ENCODE measurements at places on chromosomes 1 and 21.

- DNase-seq = no peak
Observed at GRCh38 chr1:22791831-22792347, 81.2 kb downstream of the EPHB2 start.

- no peak for DNase-seq
Observed at GRCh38 chr1:162373541-162374260, 3.0 kb downstream of the SPATA46 start.

GRCh38 chr1:1483714-1484113, 12.1 kb downstream of the ATAD3B start:
- no peak for DNase-seq

- no peak for DNase-seq
Observed at GRCh38 chr1:47834326-47834725, 162.9 kb downstream of the TRABD2B start.

- DNase-seq = no peak
Observed at GRCh38 chr1:187645651-187646050, 816.9 kb downstream of the PLA2G4A start.

DNA sequence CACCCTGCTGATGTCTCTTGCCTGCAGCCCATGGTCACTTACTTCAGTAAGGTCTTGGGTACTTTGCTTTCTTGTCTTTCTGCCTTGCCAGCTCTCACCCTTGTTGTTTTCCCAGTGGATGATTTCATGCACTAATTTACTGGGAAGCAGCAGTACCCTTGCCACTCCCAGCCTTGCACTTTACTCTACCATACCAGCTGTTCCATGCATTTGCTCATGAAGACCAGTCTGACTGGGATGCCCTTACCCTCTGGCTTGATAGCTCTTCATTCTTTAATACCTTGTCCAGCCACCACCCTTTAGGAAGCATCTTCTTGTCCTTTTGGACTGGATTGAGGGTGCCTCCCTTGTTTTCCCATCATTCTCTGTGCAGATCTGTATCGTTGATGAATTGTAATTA, 28.3 kb downstream of the CDC14A start:
- no peak for DNase-seq

GRCh38 chr1:90714521-90714951, 2.6 kb downstream of the BARHL2 start:
- no peak for DNase-seq

- no peak for DNase-seq
Observed at GRCh38 chr1:93720956-93721626, 39.5 kb upstream of the BCAR3 start.

GRCh38 chr1:17306407-17306806, 1.6 kb upstream of the PADI4 start:
- no peak for DNase-seq

DNA sequence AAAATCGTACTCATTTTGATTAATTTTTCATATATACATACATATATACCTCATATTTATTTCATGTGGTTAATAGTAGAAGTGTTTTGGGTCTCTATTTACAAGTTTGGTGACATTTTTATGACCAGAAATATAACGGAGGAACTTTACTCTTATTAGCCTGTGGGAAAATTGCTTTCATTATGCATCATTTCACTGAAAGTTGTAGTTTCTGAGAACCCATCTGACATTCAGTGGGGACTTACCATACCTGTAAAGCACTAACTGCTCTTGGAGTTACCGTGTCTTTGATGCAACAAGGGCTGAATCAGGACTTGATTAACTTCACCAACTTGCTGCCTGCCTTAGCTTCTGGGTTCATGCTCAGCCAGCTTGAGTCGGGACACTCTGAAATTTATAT, 49.9 kb upstream of the ITPKB start:
- no peak for DNase-seq

DNA sequence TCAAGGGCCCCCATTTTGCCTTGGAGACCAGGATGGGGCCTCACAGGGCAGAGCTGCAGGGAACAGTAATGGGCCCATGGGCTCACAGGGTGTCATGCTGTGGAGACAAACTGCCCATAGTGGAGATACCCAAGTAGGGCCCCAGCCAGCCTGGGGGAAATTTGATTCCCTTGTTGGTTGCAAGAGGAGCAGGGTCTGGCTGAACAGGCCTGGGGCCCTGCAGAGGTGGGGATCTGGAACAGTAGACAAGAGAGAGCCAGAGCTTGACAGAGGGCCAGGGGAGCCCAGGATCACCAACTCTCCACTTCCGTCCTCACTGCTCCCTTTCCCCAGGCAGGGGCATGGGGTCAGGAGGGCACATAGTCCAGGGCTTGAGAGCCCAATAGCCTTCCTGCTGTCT, 8.7 kb downstream of the S100B start:
- DNase-seq = no peak

GRCh38 chr21:38327984-38328383, 71.2 kb downstream of the KCNJ15 start:
- peak; percentile 15 for DNase-seq

- no peak for DNase-seq
Observed at GRCh38 chr1:110438893-110439292, 12.1 kb upstream of the PROK1 start.

DNA sequence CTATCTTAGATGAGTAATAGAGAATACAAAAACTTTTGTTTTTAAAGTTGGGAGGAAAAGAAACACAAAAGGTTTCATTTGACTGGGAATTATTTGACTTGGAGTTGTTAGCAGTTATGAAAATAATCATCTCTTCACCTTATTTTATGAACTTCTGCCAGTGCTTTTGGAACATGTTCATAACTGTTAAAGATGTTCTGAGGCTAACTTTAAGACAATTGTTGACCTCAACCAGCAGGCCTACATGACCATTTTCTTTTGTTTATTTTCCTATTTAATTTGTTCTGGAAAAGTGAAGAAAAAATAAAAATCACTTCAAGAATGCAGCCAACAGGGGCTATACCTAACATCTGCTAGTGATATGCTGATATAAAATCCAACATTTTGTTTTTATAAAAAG, 37.4 kb downstream of the JAM2 start:
- DNase-seq = no peak

DNA sequence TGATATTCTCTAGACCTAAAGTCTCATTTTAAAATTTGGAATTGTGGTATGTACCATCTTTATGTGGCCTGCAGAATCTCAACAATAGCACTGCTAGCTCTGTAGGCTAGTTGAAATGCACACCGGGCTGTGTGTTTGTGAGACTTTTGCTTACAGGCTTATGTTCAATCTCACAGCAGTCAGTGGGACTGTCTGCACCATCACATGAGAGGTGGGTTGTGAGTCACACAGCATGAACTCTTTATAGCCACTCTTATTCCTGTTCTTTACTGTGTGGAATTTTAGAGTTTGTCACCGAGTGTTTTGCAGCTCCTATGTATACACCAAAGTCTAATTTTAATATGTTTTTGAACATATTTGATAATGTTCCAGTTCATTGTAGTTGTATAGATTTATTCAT, 74.6 kb downstream of the RASAL2 start:
- DNase-seq = no peak

DNA sequence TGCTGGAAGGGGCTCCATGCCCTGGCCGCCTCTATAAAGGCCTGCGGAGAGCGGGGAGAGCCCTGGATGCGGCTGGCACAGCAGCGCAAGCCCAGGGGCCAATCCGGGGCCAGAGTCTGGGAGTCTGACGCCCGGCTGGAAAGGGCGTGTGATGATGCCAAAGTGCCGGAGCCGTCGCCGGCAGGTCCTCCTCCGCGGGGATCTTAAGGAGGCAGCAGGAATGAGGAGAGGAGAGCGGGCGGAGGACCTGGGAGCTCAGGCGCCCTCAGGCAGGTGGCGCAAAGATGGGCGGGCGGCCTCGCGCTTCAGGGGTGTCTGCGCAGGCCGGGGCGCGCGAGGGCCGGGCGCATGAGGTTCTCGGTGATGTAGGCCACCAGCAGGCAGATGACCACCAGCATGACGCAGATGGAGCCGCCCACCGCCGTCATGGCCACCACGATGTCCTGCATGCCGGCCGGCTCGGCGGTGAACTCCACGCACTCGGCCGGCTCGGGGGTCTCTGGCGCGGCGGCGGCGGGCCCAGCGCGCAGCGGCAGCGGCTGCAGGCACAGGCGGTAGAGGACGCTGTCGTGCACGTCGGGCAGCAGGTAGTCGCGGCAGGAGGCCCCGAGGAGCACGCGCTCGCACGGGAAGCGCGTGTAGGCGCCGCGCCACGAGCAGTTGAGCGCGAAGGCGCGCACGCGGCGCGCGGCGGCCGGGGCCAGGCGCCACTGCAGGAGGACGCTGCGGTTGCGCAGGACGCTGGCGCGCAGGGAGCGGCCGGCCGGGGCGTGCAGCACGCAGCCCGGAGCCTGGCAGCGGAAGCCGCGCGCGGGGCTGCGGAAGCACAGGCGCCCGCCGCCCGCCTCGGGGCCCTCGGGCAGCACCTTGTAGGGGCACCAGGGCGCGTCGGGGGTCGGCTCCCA, 653 bp downstream of the FNDC10 start:
- DNase-seq = peak; percentile 43

GRCh38 chr1:184407816-184408510, 21.1 kb downstream of the C1orf21 start:
- no peak for DNase-seq

DNA sequence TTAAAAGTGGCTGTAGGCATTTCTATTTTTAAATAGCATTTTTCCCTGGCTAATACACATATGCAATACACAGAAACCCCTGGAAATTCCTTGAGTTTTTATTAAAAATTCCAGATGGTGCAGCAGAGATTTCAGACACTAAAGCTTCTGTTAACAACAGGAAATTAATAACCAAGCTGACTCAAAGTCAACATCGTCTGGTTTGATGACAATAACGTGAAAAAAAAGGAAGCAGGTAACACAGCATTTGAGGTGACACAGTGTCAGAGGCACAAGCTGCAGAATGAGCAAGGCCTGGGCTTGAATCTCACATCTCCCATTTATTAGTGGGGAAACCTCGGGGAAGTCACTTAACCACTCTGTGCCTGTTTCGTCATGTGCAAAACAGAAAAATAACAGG, 64.6 kb upstream of the GJB5 start:
- no peak for DNase-seq

- DNase-seq = no peak
Observed at GRCh38 chr1:91507328-91507727, 6.7 kb downstream of the CDC7 start.

- no peak for DNase-seq
Observed at GRCh38 chr1:113980110-113980509, 836 bp downstream of the OLFML3 start.

GRCh38 chr1:21621051-21621450, 48.1 kb downstream of the RAP1GAP start:
- DNase-seq = no peak

GRCh38 chr1:90104941-90105538, 110.1 kb downstream of the ZNF326 start:
- no peak for DNase-seq

GRCh38 chr21:33345751-33346238, 21.0 kb downstream of the IFNAR1 start:
- DNase-seq = no peak

DNA sequence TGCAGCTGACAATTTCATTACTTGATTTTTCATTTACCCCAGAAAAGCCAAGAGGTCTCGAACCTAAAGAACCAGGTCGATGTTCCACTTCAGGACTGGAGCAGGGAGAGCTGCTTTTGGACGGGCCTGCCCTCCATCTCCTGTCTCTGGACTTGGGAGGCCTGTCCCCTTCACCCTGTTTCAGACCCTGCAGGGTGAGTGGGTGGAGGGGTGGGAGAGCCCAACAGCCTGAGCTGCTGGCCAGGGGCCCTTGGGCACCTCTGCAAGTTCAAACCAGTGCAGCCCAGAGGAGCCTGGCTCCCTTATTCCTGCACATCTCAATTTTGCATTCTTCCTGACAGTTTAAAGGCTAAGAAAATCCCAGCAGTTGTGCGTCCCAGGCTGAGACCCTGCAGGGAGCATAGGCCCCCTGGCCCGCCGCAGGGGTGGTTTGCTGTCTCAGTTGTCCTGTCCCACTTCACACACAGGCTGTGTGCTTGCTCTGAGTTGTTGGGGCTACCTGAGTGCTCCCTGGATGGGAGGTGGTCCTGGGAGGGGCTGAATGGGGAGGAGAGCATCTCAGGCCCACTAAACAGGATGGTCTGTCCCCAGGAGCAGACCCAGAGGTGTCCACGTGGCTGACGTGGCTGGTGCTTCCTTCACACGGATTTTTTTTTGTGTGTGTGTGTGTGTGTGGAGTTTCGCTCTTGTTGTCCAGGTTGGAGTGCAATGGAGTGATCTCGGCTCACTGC, 443.7 kb downstream of the PTPRU start:
- no peak for DNase-seq

GRCh38 chr1:26787381-26787705, 407 bp upstream of the PIGV start:
- DNase-seq = peak; percentile 95

DNA sequence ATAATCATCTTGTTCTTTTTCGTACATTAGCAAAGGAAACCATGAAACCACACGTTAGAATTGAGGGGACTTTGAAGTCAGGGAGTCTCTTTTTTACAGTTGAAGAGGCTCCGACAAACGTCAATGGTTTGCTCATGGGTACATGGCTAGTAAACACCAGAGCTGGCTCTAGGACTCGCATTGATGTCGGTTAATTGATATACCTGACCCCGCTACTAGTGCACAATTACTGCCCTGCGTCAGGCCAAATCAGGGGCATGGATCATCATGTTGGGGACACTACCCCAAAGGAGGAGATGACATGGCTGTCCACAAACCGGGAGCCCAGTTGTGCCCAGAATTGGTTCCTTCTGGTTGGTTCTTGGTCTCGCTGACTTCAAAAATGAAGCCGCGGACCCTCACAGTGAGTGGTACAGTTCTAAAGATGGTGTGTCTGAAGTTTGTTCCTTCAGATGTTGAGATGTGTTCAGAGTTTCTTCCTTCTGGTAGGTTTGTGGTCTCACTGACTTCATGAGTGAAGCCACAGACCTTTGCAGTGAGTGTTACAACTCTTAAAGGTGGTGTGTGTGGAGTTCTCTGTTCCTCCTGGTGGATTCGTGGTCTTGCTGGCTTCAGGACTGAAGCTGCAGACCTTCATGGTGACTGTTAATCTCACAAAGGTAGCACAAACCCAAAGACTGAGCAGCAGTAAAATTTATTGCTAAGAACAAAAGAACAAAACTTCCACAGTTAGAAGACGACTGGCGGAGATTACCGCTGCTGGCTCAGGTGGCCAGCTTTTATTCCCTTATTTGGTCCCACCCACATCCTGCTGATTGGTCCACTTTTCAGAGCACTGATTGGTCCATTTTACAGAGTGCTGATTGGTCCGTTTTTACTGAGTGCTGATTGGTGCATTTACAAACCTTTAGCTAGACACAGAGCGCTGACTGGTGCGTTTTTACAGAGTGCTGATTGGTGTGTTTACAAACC, 126.9 kb upstream of the ERRFI1 start:
- DNase-seq = peak; percentile 72

GRCh38 chr1:76865696-76866286, 1.5 kb upstream of the ST6GALNAC5 start:
- DNase-seq = no peak
